Endothelial cell of coronary artery (primary cell): ENCODE measurements at places on chromosomes 6 and 20. TPM values are rescaled to one million over a fixed set of nuclear protein-coding genes. Genes with fewer than 3 reads are reported as not detected.

Gene PFDN6
- total RNA-seq = 47.1 and 52.0 TPM in 2 replicates

Gene TP53TG5
- not detected in 2 replicates for total RNA-seq

Gene SNAP25
- total RNA-seq = not detected in 2 replicates

Gene CEP43
- 17.7 and 19.1 TPM in 2 replicates for total RNA-seq

Gene MCCD1
- not detected in 2 replicates for total RNA-seq

Gene CD83
- 0.19 and 0.63 TPM in 2 replicates for total RNA-seq

Gene SAMD3
- total RNA-seq = not detected in 2 replicates

Gene CNR1
- under 0.01 and 15.1 TPM in 2 replicates for total RNA-seq

Gene ADGRG6
- 5.3 and 85.2 TPM in 2 replicates for total RNA-seq

Gene C20orf144
- 0.09 TPM in 2 replicates for total RNA-seq

Gene TNFRSF21
- total RNA-seq = 18.0 and 19.8 TPM in 2 replicates

Gene CST11
- total RNA-seq = not detected in 2 replicates

Gene HTR1E
- total RNA-seq = not detected in 2 replicates

Gene ADGB
- not detected in 2 replicates for total RNA-seq

Gene RAET1G
- 0.18 and 0.56 TPM in 2 replicates for total RNA-seq

Gene SIRPB1
- 0.81 and 1.0 TPM in 2 replicates for total RNA-seq

Gene SYNDIG1
- not detected in 2 replicates for total RNA-seq
